Esophagus squamous epithelium (tissue), 5 donors: ENCODE measurements at places on chromosomes 11 and 22.

DNA sequence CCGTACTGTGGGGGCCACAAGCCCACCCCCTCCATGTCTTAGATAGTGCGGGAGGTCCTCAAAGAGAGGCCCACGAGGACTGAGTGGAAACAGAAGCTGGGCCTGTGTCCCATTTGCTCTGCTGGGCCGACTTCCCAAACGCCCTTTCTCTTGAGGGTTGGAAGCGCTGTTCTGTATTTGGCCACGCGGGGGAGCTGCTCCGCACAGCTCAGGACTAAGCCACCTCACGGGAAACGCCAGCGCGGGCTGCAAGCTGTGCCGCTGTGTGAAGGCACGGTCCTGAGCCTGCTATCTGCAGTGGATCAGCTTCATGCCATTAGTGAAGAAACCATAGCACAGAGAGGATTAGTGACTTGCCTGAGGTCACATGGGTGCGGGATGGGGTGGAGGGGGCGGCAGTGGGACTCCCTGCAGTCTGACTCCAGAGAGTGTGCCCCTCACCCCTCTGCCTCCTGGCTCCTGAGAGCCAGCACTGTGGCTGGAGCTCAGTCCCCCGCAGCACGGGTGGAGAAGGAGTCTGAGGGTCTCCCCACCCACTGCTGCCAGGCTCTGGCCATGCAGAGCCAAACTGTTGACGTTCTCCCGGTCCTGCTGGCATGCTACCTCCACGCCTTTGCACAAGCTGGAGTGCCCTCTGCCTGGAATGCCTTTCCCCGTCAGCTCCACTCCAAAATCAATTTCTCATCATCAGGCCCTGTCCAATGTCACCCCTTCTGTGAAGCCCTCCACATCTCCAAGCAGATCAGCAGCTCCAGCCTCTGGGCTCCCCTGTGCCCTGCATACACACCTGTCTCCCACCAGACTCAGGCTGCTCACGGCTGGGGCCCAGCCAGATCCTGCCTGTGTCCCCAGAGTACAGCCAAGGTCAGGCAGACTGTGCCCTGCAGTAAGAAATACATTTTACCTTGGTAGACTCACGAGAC, 51.5 kb upstream of the LRRC32 start:
- DNase-seq: no peak

GRCh38 chr11:131536159-131536558, 165.7 kb downstream of the NTM start:
- DNase-seq: no peak

GRCh38 chr11:2678396-2678795, 21.4 kb downstream of the KCNQ1OT1 start:
- no peak for DNase-seq

DNA sequence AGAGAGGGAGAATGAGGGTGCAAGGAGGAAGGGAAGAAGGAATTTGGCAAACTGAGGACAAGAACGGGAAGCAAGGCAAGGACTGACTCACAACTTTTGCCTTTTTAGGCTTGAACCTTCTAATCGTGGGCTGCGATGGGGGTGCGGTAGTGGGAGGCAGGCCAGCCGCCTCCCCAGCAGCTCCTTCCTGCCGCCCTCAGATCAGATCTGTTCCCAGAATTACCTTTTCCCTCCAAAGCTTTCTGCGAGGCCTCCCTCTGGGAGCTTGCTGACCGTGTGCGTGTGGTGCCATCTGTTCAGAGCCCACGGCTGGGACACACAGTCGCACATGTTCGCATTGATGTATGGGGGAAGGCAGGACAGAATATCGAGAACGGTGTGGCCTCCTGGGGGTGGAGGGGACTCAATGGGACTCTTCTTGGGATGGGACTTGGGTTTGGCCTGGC, 86.9 kb upstream of the PARVA start:
- DNase-seq: no peak

- DNase-seq: no peak
These were observed 3.5 kb upstream of the TPBGL start for GRCh38 chr11:75237050-75237449.

- no peak for DNase-seq
These were observed 277.7 kb downstream of the CADM1 start for GRCh38 chr11:115226556-115226955.
